Stimulated activated naive CD8-positive, alpha-beta T cell treated with anti-CD3 and anti-CD28 coated beads, Interleukin-15, Interleukin-2, amounts not matched to agents 100 U/mL and 50 U/mL, for 24 hours (primary cell): ENCODE measurements at places on chromosomes 12 and 14.

DNA sequence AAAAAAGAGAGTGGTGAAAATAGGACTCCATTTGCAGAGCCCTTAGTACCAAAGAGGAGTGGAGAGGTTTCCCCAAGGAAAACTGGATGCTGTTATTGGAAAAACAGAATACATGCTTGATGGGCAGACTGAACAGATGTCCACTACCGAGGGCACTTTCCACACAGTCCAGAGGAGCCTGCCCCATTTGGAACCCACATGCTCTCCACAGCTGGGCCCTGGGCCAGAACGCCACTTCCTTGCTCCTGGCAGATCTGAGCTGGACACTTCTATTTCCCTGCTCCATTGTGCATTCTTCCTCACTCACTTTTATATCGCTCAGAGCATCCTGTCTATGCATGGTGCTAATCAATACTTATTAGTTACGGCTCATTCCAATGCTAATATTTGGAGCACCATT is 249.9 kb downstream of the SLC15A4 start:
- no peak for DNase-seq

DNA sequence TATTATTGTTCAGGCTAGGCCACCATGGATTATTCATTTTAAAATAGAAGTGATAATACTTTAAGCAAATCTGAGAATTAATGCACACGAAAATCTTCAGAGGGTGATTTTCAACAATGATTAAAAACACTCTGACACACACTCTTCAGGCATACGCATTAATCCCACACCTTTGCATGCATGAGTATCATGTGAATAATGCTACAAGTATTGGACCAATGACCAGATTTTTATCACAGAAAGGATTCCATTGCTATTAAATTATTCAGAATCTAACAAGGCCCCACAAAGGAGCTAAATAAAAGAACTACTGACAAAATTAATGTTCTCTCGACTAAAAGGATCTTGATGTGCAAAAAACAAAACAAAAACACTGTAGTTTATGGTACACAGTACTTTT is 11.1 kb downstream of the EPS8 start:
- DNase-seq, result no peak

- no peak for DNase-seq
These were observed 106.1 kb upstream of the RFLNA start for GRCh38 chr12:124188561-124189405.

DNA sequence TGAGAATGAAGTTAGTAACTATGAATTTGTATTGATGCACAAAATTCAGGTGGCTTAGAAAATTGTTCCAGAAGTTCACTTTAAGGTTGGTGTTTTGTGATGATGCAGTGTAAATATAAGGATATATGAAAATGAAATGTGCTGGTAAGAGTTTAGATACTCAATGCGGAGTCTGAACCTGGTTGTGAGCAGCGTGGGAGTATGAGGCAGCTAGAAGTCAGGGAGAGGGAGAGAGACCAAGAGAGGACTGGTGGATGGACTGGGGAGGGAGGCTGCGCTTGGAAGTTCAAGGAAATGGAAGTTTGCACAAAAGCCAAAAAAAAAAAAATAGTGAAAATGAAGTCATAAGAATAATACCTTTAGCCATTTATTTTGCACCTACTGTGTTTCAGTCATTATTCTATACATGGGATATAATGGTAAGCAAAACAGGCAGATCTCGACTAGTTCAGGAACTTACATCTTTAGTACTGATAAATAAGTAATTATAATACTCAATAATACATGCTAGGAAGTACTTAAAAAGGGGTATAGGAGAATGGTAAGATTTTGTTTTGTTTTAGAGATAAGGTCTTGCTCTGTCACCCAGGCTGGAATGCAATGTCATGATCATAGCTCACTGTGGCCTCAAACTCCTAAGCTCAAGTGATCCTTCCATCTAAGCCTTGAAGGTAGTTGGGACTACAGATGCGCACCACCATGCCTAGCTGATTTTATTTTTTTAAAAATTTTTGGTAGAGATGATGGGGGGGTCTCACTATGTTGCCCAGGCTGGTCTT is 10.0 kb upstream of the RAB21 start:
- DNase-seq, result no peak

GRCh38 chr14:20690848-20691640 is 2.5 kb downstream of the ANG start:
- DNase-seq, result peak; percentile 37

- no peak for DNase-seq
These were observed 66.7 kb downstream of the MED13L start for GRCh38 chr12:116210762-116211161.

GRCh38 chr12:59834659-59835474 is 239.0 kb downstream of the SLC16A7 start:
- no peak for DNase-seq

GRCh38 chr14:103058164-103059055 is 1.1 kb upstream of the CDC42BPB start:
- no peak for DNase-seq

DNA sequence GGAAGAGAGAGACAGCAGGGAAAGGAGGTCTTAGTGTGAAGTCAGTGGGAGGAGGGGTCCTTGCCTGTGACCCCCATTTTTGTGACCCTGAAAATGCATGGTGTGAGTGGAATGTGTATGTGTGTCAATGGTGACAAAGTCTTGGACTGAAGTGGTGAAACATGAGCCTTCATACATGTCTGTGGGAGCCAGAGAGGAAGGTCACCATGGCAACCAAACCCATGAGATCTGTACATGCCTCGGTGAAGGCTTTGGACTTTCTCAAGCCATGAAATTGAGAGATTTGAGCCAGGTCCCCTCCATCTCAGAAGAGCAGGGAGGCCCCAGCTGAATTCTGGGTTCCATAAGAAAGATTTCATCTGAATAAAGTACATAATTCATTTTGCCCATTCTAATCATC is 108.7 kb downstream of the TTC8 start:
- DNase-seq, result no peak

DNA sequence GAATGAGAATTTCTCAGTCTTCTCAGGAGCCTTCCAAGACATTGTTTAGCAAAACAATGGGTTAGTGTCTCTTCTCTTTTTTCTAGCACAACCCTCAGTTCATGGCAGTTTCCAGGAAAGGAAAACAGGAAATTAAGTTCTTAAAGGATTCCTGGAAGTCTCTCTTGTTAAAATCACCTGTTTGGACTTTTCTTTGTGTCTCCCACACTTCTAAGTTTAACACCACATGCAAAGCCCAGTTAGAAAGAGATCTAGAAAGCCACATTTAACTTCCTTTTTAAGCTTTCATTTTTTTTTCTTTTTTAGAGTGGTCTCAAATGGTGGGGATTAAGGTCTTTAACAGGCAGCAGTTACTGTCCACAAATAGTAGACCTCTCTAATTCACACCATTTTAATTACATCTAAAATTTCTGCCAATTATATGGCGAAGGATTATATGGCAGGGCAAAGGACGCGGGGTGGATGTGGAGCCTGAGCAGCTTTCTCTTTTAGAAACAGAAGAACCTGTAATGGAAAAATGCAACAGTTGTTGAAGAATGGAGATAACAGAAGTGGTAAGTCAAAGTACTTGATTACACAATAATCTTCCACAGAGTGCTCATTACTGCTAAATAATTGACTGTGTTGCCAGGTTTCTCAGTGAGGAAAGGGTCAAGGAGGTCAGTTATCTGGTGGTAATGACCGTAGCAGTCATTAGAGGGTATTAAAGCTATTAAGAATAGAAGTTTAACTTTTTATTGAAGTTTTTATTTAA is 298.6 kb downstream of the AKAP6 start:
- no peak for DNase-seq

DNA sequence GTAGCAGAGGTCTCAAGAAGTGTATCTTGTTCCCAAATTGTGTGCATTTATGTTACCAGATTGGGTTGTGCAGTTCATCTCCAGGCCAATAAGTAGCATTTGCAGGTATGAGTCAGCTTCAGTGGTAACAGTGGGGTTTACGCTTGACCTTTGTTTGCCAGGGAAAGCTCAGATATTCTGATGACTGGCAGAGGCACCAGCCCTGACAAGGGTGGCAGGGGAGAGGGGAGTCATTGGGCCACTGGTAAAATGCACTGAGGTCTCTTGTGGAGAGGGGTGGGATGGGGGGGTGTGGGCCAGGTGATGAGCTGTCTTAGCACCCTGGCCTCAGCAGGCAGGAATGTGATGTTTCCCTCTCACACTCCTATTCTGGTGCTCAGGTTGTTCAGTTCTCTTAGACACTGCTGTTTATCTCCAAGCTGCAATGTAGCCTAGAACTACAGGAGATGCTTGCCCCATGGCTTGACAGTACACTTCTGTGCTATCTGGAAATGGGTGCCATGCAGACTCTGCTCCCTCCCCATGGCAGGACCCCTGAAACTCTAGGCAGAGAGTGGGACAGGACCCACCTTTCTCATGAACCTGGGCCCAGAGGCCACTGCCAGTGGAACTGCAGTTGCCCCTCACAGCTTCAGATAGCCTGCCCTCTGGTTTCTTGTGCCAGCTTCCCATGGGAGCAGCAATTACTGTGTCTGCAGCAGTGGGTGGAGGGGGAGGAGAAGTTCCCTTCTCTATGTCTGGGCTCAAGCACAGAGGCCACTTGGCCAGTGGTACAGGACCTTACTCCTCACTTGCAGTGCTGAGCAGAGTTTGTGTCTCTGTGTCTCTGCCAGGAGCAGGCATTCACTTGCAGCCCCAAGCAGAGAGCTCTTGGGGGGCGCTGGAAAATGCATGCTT is 31.9 kb downstream of the USP15 start:
- DNase-seq, result peak; percentile 57

GRCh38 chr12:3304436-3305165 is 186.4 kb upstream of the PRMT8 start:
- no peak for DNase-seq

- no peak for DNase-seq
These were observed 65.1 kb upstream of the ST8SIA1 start for GRCh38 chr12:22399464-22400180.

DNA sequence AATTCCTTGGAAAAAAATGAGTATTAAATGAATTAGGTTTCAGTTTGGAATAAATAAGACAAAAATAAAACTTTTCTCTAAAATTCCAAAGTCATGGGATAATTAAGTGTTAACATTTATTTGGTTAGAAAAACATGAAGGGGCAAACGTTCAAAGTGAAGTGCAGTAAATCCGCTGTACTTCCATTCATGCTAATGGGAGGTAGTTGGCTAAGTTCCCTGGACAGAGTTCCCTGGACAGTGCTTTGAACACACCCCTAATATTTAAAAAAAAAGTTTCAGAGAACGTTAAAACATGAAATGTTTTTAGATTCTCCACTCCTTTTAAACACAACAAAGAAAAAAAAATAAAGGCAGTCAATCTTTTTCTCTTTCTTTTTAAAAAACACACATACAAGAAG is 16.3 kb downstream of the ALX1 start:
- DNase-seq, result no peak

GRCh38 chr12:10491766-10492165 is 13.9 kb upstream of the EIF2S3B start:
- no peak for DNase-seq

- DNase-seq, result no peak
These were observed 208.1 kb downstream of the CPNE8 start for GRCh38 chr12:38697289-38697688.

DNA sequence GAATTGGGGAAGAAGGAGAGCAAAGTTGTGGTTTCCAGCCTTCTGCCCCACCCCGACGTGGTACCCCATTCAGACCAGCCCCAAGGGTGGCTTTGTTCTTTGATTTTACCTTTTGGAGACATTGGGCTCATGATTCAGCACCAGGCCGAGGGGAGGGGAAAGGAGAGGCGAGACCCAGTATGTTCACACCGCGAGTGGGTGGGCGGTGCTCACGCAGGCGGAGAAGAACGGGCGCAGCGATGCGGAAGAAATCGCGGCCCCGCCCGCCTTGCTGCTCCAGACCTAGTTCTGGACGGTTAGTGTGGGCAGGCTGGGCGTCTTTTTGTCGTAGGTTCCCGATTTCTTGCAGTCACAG is 963 bp downstream of the ATL1 start:
- peak; percentile 68 for DNase-seq

- no peak for DNase-seq
These were observed 200.9 kb downstream of the RAD51B start for GRCh38 chr14:68020493-68020892.

DNA sequence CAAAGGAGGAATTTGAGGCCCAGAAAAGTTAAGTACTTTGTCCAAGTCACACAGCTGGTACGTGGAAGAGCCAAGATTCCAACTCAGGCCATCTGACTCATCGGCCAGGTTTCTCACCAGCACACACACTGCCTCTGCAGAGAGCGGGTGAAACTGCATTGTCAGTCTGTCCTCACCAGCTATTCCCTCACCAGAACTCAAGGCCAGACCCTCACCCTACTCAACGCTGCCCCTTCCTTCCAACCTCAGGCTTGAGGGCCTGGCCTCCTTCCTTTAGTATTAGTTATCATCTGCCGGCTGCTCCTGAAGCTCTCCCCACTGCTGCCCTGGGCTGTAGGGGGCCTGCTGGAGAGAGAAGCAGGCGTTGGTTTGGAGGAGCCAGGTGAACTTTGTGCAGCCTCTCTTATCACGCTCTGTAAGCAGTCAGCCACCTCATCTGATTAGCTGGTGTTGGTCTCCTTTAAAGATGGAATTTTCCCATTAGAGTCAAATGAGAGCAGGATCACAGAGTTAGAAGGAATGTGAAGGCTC is 16.6 kb upstream of the PLEK2 start:
- no peak for DNase-seq

DNA sequence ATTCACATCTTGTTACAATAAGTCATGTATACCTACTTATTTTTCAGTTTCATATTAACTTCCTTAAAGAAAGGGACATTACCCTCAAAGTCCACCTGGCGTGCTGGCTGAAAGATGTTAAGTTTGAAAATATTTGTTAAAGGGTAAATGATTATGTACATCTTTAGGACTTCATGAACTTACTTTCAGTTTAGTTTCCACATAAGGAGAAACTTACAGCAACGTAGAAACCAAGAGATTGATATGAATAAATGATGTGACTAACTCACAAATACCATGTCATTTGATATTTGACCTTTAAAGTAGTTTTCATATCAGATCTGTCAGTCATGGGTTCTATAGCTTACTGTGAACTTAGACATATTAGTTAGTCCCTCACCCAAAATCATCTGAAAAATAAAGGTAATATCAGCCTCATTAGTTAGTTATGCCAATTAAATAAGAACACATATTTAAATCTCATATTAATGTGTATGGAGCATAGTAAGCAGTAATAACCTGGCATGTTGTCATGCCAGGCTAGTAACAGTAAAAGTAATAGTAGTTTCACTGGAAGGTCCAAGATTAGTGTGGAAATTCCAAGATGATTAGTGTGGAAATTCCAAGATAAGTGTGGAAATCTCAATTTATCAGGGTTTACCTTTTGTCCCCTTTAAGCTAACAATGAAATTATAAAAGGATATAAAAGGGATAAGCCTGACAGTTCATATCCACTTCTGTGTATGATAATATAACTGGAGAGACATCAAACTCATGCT is 1.9 kb upstream of the CLEC2D start:
- DNase-seq, result no peak

DNA sequence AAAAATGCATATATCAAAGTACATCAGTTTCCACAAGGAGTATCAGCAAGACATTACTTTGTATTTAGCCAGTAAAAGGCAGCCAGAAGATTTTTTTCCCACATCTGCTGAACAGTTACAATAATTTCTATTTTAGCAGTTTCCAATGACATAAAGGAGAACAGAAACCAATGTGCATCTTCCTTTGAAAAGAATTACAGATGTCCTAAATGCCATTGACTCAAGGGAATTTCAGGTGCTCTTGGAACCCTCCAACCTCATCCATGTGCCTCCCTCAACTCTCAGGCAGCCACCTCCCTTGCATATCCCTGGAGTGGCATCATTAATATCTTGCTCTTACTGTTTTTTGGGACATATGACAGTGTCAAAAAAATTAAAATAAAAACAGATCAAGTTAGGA is 62.2 kb upstream of the ST8SIA1 start:
- DNase-seq, result no peak

- no peak for DNase-seq
These were observed 107.3 kb upstream of the ARHGAP5 start for GRCh38 chr14:31969699-31970240.

- DNase-seq, result no peak
These were observed 28.9 kb downstream of the PNN start for GRCh38 chr14:39203659-39204606.
